ENCODE measurements at places on chromosomes 2 and 18.

GRCh38 chr2:39228413-39229209 is 15.2 kb downstream of the CDKL4 start:
- DNase-seq: no peak

- no peak for DNase-seq
Observed at GRCh38 chr2:149799013-149799705, 211.6 kb upstream of the MMADHC start.

GRCh38 chr2:126858013-126858412 is 40.7 kb upstream of the TEX51 start:
- no peak for DNase-seq

GRCh38 chr2:206245265-206245672 is 29.2 kb upstream of the ZDBF2 start:
- DNase-seq: no peak

DNA sequence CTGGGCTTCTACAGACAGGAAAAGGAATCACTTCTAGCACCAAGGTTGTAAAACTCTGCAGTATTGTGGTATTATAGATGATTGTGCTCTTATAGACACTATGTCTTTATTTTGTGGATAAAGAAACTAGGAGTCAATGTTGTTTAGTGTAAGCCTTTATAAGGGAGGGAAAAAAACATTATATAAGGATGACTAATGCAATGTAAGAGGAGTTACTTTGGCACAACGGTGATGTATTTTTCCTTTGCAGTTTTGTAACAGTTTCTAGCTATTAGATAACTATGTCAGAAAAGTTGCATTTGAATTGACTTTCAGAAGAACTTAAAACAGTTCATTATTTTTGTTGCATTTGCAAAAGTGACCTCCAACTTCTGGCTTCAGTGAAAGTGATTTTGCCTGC is 545.4 kb downstream of the CCDC85A start:
- DNase-seq: no peak

All from chondrocyte (in vitro differentiated cells).